ENCODE measurements at places on chromosomes 16 and 17.
A peak's percentile ranks its signal among the peaks of the same experiment; 100 is the strongest.

- DNase-seq, result no peak
Observed at GRCh38 chr17:19426631-19427030, 15.6 kb downstream of the RNF112 start.

DNA sequence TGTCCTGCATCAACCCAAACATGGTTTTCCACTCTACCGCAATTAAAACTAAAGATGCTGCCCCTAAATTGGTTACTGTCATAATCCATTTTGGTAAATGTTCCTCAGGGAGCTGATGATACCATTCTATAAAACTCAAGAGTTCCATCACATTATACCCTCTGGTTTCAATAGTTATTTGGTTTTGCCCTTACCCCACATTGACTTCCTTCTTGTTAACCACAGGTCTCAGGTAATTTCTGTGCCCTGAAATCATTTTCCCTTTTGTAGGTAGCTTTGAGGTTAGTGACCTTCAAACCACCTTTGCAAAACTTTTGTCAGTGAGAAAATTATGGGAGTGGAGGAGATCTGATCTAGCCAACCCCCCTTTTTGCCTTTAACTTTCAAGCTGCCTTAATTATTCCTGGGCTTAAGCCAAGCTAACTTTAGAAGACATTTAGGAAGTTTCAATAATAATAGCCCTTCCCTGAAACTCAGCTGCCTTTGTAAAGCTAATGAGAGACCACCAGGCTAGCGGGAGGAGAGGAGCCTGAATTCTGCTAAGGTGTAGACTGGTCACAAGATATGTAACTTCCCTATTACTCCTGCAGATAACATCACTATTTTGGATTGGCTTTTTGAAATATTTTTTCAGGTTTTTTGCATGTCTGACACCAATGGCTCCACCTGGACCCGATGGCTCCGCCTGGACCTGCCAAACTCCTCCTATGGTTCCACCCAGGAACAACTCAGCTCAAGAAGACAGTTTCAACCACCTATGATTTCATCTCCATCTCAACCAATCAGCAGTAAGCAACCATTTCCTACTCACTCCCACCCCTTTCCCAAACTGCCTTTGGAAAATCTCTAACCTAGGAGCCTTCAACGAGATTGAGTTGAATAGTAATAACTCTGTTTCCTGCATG, 224.9 kb downstream of the HS3ST3B1 start:
- DNase-seq, result no peak

- peak; percentile 96 for DNase-seq
Observed at GRCh38 chr17:3004150-3004801, 59.1 kb downstream of the OR1D5 start.

- DNase-seq, result no peak
Observed at GRCh38 chr17:55421179-55421934, at the start of gene MMD. TSS of gene MMD (minus strand) at chr17:55421835. CDS start at chr17:55421695, 140 bp downstream.

DNA sequence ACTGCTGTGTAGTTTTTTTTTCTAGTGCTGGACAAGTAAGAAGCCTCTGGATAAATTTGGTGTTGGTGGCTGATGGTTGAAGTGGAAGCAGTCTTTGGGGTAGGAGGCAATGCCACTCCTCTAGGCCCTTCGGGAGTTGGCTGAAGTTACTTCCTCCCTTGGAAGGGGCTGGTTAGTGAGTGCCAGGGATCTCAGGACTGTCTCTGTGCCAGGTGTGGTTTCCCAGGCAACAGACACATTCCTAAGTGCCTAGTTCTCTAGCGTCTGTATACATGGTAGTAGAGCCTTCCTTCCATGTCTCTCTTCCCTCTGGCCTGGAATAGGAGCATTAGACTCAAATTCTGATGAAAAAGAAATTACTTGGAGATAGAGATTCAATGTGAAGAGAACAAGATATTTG, 15.3 kb downstream of the TMEM98 start:
- DNase-seq, result no peak

Data from amygdala (tissue), 56 donors.